ENCODE measurements at places on chromosomes 11 and 22.

DNA sequence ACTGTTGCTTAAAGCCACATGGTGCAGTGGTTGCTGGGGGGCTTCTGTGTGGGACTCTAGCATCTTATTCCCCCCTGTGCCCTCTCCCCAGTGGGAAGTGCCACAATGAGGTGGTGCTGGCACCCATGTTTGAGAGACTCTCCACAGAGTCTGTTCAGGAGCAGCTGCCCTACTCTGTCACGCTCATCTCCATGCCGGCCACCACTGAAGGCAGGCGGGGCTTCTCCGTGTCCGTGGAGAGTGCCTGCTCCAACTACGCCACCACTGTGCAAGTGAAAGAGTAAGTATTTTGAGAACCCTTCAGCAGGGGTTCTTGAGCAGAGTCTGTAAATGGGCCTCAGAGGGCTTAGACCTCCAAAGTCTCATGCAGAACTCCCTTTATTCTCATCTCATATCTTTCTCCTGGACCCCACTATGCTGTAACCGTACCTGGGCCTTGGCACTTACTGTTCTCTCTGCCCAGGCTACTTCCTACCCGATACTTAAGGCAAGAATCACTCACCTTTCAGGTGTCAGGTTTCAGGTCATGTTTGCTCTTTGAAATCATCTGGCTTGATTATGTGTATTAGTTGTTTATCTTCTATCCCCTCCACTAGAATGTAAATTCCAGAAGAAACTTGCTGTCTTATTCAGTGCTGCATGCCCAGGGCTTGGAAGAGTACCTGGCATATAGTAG, 32.4 kb downstream of the PIK3IP1 start:
- DNase-seq: no peak

DNA sequence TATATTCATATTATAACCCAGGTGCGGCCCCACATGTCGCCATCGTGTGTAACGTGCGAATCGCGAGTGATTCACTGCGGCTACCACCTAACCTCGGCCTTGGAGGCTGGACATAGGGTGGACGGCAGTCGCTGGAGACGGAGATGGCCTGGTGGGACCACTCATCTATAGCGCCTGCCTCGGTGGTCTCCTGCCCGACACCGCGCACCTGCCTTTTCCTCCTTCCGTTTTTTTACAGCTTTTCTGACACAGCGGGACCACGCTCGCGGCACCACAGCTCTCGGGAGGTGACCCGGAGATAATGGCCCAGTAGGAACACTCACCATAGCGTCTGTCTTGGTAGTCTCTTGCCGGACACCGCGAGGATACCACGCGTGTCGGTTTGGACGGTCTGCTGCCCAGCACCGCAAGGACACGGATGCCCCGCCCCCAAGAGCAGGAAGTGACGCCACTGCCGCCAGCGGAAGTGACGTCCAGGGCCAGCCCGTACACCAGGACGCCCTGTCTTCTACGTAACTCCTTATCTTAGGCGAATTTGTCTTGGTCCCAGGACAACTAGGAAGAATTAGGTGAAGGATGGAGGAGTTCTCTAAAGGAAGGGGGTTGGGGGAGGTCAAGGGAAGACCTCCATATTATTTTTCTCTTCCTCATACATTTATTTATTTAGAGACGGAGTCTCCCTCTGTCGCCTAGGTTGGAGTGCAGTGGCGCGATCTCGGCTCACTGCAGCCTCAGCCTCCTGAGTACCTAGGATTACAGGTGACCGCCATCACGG, 6.4 kb downstream of the SNU13 start:
- no peak for DNase-seq

- no peak for DNase-seq
Measured at GRCh38 chr11:1796413-1797011, 32.8 kb upstream of the CTSD start.

GRCh38 chr22:45518580-45518991, 15.9 kb downstream of the FBLN1 start:
- DNase-seq: no peak

DNA sequence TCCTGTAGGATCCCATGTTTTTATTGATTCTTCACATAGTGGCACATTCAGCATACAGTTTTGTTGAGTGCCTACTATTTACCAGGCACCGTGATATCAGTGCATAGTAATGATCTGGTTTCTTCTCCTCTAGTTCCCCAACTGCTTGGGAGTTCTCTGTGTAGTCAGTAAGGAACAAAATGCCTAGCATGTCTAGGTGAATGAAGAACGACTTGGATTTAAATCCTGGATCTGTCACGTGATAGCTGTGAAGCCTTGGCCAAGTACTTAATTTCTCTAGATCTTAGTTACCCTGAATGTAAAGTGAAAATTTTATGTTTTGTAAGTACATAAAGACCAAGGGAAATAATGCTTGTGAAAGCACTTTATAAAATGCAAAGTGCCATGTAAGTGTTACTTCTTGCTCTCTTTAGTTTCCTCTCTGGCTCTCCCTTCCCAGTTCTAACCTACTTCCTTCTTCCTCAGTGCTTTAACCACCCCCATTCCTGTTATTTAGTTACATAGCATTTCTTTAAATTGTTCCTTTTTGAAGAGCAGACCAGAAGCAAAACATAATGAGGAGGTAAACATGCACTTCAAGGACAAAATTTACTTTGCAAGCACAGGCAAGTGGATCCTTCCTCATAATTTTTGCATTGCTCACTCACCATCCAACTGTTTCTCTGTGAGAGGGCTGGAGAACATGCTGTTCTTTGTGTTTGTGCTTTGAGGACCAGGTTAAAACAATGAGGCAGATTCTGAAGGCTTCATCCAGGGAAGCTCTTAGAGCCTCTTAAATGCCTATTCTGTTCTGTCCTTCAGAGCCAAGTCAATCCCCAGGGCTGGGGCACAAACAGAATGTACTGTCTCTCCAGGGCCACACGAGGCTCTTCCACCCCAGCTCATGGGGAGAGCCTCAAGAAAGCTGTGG, 353.9 kb upstream of the TENM4 start:
- DNase-seq: peak; percentile 81

DNA sequence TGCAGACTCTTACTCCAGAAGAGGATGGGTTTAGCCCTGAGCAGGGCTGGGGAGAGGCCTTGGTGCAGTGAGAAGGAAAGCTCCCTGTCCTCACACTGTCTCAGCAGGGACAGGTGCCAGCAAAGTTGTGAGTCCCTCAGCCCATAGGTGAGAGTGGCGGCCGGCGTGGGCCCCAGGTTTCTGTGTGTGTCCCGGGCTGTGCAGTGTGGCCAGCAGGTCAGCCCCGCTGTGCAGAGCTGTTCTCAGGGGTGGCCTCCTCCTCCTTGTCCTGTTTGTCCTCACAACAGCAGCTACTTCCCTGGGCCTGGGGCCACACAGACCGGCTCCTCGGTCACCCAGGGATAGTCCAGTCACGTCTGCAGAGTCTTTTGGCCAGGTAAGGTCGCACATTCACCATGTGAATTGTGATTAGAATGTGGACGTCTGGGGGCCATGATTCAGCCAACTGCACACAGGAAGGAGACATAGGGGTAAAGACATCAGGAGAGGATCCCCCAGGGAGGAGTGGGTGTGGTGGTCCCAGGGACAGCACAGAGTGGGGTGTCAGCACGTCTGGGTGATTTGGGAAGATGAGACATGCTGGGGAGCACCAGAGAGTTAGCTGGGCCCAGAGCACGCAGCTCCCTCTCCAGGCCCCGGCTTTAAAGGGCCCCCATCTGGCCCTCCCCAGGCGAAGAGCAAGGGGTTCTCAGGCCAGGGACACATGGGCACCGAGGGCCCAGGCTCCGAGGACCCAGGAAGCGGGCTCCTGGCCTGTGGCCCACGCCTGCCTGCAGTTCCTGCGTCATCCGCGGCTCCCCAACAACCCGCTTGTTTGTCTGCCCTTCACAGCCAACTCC, 81.6 kb downstream of the MYEOV start:
- no peak for DNase-seq

GRCh38 chr22:20315337-20316216, 4.3 kb downstream of the DGCR6L start:
- DNase-seq: no peak

GRCh38 chr22:24156141-24156912, 25.0 kb upstream of the SUSD2 start:
- no peak for DNase-seq

GRCh38 chr22:23180893-23181720, 798 bp downstream of the BCR start:
- no peak for DNase-seq

DNA sequence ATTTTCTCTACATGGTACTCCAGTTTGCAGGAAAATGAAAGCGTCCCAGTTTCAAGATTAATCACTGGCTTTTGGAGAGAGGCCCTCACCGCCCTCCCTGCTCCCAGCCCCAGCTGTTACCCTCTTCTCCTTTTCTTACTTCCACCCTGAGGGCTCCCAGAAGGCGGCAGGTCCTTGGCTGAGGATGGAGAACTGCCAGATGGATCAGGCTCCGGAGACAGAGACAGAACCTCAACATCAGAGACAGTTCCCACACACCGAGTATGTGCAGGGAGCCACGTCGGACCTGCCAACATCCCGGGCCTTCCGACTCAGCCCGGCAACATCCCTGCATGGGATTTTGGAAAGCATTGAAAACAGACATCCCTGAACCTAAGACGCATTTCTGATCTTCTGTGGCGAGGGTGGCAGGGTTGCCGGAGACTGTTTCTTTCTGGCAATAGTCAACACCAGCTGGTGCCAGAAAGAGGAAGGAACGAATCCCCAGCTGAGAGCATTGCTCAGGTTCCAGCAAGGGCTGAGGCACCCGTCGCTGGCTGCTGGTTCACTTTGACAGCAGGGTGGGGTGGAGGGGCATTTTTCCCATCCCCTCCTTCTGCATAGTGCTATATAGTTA, 467.1 kb downstream of the MIAT start:
- no peak for DNase-seq

DNA sequence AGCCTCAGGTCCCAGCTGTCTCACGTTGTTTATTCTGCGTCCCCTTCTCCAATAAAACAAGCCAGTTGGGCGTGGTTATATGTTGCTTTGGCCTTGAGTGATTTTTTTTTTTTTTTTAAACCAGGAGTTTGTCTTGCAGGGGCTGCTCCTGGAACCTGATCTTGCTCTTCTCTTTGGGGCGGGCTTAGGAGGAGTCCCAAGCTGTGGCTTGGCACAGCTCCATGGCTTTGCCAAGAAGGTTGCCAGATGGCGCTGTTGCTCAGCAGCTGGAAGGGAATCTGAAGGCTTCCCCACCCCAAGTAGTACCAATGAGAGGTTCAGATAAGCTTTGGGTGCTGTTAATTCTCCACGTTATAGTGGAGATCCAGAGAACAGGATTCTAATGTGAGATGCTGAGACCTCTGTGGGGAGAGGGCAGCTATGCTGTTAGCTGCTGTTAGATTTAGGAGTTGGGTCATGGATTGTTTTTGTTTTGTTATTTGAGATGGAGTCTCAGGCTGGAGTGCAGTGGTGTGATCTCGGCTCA, 2.0 kb upstream of the FERMT3 start:
- DNase-seq: peak; percentile 17

DNA sequence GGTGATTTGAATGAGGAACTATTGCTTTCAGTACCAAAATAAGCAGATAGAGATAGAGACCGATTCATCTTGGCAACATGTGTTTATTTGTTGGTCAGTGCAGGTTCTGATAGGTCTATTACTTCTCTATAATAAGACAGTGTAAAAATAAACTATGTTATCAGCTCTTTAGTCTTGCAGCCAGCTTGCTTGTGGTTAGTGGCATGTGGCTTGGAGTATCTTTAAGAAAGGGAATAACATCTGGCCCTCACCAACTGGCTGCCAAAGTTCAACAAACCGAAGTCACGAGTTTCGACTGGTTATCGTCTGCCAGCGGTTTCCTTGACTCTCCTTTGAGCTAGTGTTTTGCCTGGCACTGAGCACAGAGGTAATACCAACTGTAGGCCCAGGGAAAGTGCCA, 71.8 kb downstream of the CTTN start:
- no peak for DNase-seq

DNA sequence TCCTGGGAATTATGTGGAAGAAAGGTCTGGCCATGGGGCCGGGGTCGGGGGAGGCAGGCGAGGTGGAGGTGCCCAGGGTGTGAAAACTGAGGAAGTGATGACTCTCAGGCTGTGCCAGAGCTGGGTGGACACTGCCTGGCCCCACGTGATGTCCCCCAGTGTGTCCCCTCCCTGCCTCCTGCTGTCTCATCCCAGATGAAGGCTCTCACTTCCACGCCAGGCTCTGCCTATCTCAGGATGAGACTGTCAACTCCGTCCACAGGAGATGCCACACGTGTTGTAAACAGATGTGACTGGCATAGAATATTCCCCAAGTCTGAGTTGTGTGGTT, 51.4 kb downstream of the RPS6KA4 start:
- DNase-seq: no peak

DNA sequence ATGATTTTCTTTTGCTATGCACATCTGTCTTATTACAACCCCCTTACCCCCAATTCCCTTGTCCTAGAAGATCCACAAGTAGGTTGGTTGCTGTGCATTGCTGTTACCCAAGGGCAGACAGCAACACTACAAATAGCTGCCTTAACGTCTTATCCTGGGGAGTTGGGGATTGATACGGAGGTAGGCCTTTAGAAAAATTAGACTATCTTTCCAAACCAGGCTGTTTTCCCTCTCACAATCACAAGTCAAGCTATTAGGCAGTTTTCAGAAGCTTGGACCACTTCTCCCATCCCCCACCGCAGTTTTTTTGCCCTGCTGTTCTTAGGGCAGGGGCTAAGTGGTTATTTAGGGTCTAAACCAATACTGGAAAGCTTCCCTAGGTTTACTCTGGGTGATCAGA, 2.8 kb upstream of the PHLDB1 start:
- DNase-seq: no peak

DNA sequence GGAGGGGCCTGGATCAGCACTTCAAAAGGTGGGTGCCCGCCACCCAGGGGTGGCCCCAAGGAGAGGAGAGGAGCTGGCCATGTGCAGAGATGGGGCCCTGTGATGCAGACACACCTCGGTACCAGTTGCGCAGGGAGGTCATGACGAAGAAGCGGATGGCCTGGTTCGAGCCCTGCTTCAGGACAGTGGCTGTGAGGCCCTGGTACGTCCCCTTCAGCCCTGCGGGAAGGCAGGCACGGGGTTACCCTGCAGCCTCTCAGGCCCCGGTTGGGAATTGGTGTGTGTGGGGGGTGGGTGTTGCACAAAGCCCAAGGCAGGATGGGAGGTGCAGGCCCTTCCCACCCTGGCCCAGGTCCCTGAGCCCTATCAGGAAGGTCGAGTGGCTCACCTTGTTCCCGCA, 1.8 kb downstream of the SLC25A1 start:
- no peak for DNase-seq

DNA sequence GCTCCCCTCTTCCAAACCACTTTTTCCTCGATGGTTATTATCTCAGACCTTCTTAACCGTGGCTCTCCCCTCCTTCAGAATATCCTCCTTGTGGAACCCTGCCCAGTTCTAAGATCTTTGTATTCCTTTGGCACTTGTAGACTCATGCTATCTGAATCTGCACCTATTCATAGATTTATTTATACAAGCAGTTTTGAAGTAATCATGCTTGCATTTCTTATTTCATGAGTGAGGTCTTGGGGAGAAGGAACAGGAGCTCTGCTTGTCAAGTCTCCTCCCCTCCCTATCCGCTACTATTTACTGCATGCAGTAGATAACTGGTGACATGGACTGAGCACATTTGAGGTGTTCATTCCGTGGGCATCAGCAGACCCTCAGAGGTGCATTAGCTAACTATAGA, 5.4 kb upstream of the MADD start:
- no peak for DNase-seq

Measured in NCI-H187 (cell line).